Stimulated activated naive CD8-positive, alpha-beta T cell treated with anti-CD3 and anti-CD28 coated beads, Interleukin-15, amount 100 ng/mL, for 72 hours (primary cell): ENCODE measurements at places on chromosomes 4 and X.

- DNase-seq = no peak
These were observed 61.9 kb upstream of the IRF2 start for GRCh38 chr4:184536065-184536880.

- no peak for DNase-seq
These were observed 179.1 kb upstream of the KLHL4 start for GRCh38 chrX:87338510-87338909.

DNA sequence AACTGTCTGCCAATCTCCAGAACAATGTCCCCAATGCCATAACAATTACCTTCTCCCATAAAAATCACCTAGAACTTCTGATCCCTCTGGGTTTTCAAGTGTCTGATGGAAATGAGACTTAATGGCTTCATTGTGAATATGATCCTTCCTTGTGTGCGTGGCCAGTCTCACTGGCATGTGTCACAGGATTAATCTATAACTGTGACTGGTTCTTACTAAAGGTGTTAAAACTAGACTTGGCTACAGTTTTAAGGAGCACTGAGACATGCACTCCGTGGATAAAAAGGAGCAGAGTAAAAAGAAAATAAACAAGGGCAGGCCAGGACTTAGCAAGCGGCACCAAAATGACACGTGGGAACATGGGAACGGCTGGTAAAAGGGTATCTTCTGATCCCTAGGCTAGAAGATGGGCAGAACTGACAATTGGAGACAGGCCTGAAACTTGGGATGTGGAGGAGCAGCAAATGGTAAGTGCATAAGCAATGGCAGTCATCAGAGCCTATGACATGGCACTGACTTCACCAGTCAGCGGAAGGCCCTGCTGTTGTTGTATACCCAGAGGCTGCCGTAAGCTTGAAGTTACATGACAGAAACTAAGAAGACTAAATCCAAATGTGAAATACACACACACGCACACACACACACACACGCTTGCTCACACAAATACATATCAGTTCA lies 256.6 kb upstream of the NOCT start:
- no peak for DNase-seq

DNA sequence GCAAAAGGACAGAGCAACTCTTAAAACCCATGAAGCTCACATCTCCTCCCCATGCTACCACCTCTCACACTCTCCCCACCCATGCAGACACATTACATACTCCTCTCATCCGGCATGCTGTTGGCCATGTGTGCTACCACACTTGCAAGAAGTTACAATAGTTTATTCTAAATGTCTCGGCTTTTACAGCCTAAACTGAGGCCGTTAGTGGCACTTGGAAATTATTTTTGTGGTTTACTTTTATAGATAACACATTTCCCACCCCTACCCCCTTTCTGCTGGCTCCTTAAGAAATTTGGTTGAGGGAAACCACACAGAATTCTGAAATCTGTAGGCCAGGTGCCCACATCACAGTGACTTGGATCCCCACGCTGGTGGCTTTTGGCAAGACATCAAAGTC lies 141.1 kb upstream of the HHIP start:
- no peak for DNase-seq

DNA sequence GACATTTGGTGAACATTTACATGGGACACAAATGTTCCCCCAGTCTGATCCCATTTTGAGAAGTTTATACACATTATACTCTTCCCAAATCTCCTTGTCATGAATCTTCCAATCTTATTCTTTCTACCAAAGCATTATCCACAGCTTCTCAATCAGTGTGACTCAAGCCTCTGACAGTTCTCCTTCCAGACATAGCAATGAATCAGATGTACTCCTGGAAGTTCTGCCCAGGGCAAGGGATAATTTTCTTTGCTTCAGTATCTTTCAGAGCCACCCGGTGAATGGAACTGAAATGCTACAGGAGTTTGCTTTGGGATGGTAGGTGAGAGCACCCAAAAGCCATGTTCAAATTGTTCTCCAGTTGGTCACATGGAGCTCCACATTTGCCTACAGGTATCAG lies 145.5 kb downstream of the ANXA5 start:
- DNase-seq = no peak

DNA sequence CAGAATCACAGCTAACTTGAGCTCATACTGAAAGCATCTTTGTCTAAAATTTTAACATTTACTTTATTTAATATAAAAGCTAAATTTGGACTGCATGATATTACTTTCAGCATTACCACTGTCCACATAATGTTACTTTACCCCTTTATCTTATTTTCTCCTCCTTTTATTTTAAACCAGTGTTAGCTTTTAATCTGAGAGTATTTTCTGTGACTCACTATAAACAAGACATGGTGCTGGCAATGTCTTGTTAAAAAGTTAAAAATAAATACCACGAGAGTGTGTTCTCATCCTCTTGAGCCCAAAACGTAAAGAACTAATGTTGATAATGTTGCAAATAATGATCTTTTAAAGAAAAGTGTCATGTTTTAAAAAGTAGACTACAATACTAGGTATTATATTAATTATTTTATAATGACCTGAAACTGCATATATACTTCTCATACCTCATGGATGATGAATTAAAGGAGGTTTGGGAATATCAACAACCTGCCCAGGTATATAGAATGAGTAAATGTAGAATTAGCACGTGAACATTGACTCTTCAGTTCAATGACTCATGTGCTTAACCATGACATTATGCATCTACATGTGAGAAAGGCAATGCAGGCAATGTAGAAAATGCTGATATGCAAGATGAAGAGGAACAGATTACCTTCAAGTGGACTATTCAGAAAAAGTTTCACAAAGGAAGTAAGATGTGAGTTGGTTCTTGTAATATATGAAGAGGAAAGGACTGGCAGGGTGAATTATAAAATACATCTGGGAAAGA lies 454.1 kb upstream of the ADGRL3 start:
- DNase-seq = no peak

DNA sequence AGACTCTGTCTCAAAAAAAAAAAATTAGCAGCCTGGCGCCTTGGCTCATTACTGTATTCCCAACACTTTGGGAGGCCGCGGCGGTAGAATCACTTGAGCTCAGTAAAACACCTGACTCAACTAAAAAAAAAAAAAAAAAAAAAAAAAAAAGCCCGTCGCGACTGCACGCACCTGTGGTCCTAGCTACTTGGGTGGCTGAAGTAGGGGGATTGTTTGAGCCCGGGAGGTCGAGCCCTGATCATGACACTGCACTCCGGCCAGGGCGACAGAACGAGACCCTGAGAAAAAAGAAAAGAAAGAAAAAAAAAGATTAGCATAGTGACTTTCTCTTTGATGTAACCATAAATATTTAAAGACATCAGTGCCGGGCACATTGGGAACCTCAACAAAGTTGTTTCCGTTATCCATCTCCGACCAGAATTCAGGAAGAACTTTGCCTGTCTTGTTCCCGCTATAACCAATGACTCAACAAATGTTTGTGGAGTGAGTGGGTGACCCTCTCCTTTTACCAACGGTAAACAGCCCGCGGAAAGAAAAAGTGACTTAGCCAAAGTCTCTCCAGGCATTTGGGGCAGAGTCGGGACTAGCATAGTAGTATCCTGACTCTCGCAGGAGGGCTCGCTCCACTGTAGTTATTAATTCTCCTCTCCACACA lies 553 bp upstream of the MED28 start:
- DNase-seq = no peak

DNA sequence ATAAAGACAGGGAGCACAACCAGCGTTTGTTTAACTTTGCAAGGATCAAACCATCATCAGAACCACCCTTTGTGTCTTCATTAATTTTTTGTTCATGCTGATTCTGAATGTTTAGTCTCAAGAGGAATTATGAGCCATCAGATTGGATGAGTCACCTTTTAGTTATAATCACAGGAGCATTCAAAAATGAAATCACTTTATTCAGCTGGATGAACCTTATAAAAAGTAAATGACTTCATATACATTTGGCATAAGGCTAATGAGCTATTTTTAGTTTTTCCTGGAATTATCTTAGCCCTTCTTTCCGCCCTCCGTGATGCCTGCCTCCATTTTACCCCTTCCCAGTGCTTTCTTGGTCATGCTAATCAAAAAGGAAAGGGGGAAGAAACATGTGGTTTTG lies 103.6 kb downstream of the SORBS2 start:
- DNase-seq = no peak

DNA sequence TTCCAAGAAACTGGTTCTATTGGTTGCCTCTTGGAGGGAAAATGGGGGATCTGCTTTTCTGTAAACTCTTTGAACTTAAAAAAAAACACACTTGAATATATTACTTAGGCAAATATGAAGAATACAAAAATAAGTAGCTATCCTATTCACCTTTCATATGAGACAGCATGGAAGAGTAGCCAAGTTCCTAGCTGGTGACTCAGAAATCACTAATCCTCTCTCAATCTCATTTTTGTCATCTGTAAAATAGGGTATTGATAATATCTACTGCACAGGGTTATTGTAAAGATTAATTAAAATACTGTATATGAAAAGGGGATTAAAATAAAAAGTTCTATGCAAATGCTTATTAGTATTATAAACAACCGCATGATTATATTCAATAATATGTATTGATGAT lies 12.7 kb downstream of the MGARP start:
- no peak for DNase-seq

GRCh38 chr4:106691749-106692148 lies 323.2 kb upstream of the GIMD1 start:
- DNase-seq = no peak

GRCh38 chr4:61201561-61201960 lies 1.4 kb downstream of the ADGRL3 start:
- DNase-seq = no peak

DNA sequence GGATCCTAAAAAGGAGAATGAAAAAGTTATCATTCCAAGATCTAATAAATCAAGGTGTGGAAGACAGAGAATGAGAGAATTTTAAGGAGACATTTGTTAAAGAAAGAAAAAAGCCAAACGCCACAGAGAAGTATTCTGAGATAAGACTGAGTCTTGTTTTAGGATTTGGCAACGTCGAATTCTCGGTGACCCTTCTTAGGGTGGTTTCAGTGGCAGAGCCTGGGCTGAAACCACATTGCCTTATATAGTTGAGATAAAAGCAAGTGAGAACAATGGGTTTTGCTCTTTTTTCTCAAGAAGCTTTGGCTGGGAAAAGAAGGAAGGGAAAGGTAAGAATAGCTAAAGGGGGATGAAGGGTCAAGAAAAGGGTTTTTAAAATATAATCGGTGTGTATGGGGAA lies 209.4 kb downstream of the VEGFC start:
- no peak for DNase-seq

GRCh38 chrX:115649461-115650063 lies 88.6 kb downstream of the PLS3 start:
- DNase-seq = no peak

DNA sequence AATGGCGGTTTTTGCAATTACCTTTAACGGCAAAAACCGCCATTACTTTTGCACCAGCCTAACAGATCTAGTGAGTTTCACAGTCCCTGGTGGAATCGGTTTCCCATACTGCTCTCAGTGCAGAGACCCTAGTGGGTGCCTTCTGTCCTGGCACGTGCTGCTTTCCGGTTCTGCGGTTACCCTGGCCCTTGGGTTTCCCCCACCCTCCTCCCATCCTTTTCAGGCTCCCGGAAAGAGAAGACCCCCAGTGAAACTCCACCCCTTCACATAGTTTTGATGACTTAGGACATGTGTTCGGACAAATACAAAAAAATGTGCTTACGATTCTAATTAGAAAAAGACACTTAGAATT lies 36.9 kb downstream of the NLGN3 start:
- DNase-seq = peak; percentile 64

DNA sequence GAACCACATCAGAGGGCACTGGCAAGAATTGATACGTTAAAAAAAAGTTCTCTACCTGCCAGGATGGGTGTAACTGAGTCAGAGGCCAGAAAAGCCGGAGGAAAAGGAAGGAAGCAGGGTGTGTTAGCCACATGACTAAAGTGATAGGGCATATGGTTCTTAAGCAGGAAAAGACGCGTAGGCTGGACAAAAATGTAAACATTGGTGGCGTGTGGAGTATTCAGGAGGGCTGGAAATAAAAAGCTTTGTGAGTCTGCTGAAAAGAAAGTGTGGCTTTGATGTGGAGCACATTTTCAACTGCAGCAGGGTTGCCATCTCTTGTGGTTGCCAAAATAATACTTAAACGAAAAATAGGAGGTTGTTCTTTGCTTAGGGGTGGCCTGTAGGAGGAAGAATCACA lies 186.5 kb upstream of the RPL34 start:
- peak; percentile 12 for DNase-seq

DNA sequence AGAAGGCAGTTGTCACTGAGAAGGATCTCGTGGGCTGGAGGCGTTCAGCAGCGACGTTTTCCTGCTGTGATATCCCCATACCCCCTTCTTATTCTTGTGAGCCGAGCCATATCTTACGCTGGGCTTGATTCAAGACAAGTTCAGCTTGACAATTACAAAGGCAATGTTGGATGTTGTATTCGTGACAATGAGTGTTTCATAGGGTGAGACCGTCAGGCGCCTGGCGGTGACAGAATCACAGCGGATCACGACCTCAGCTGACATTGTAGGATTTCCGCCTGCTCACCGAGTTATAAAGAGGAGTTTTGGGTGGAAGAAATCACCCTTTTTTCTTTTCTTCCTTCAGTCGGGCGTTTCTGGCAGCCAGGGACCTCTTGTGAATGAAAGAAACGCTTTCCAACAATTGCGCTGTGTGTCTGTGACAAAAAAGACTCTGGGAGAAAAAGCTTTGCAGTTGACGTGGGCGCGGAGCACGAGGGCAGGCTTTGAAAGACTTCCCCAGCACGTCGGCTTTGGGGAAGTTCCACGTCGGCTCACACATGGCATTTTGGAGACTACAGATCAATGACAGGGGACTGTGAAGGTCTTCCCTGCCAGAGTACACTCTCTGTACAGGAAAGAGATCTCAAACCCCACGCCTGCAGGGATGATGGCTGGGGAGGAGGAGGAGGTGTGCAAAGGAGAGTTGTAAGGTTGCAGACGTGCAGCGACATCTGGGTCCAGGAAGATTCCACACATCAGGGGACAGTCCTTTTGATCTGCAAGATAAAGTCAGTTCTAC lies 135.4 kb downstream of the CRLF2 start:
- DNase-seq = no peak

GRCh38 chrX:21764008-21764407 lies 6.1 kb upstream of the SMPX start:
- no peak for DNase-seq

DNA sequence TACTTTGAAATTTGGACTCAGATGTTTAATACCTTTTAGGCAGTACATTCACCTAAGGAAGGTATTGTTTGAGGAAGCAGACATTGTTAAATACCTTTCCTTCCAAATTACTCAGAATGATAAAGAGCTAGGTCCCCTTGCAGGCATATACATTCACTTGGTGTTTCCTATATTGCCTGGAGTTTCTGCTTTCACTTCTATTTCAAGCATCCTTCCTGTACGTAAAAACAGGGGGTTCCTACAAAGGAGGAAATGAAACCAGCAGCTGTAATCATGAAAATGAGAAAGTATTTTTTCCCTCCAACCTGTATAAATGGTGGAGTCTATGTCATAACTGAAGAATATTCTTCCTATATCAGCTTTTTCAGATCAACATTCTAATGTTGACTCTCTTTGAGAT lies 90.4 kb upstream of the RASGEF1B start:
- no peak for DNase-seq

DNA sequence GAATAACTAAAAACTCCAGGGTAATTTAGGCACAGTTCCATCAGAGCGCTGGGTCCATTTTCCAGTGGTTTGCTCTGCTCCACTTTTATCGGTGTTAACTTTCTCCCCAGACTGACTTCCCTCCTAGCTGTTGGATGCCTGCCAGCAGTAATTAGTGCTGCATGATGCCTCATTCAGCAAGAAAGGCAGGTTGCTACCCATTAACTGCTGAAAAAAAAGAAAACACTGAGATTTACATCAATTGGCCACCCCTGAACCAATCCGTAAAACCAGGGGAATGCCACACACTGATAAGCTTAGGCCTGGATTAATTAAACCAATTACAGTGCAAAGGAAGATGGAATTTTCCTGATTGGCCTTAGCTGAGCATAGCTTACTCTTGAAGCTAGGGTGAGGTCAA lies 182.4 kb upstream of the CXXC4 start:
- no peak for DNase-seq
